ENCODE measurements at places on chromosomes 11 and 22.

DNA sequence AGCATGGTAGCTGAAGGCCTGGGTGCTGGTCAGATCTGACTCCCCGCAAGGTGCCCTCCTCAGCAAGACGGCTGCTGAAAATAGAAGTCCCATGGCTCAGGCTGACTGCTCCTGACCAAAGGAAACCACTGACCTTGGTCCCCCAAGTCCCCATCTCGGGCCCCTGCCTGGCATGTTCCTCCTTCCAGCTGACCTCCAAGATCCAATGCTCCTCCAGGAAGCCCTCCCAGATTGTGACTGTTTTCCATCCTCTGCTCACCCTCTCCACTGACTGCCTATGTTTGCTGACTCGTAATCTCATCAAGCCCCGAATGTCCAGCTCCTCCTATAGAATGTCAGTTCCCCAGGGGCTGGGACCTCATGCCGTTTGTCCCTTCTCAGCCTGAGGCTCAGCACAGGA lies 30.5 kb downstream of the ALX4 start:
- no peak for DNase-seq

- DNase-seq, result no peak
Measured at GRCh38 chr11:82792319-82792718, 58.7 kb upstream of the FAM181B start.

DNA sequence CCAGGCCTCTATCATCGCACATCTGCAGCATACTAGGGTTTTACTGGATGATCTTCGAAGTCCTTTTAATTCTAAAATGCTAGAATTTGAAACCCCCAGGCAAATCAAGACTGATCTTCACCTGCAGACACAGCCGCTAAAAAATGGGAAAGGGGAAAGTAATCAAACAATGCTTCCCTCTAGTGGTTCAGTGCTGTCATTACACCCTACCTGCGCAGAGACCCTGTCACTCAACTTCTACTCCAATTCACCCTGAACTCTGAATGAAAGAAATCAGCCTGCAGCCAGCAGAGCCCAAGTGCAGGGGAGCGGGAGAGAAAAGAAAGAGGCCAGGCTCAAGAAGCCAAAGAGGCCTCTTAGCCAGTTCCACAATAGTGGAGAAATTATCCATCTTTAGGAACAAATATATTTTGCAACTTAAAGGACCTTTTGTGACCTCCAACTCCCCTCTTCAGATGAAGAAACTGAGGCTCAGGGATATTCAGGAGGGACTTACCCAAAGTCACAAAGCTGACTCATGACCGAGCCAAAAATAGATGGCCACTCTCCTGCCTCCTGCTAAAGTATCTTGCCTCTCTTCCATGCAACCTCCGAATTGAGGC lies 33.0 kb downstream of the SERGEF start:
- peak; percentile 19 for DNase-seq

DNA sequence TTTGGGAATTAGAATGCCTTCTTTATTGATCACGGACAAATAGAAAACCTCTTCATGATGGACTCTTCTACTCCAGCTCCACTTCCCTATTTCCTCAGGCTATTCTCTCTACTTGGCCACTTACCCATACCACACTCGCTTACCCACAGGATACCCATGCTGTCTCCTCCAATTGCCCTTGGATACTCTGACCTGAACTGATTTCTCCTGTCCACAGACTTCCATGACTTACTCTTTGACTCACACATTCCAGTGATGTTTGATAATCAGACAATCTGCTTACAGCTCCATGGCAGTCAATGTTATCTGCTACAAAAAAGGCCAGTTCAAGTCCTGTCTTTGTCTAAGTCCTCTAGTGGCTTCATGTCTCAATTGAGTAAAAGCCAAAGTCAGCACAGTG lies 292.0 kb upstream of the CTSC start:
- no peak for DNase-seq

DNA sequence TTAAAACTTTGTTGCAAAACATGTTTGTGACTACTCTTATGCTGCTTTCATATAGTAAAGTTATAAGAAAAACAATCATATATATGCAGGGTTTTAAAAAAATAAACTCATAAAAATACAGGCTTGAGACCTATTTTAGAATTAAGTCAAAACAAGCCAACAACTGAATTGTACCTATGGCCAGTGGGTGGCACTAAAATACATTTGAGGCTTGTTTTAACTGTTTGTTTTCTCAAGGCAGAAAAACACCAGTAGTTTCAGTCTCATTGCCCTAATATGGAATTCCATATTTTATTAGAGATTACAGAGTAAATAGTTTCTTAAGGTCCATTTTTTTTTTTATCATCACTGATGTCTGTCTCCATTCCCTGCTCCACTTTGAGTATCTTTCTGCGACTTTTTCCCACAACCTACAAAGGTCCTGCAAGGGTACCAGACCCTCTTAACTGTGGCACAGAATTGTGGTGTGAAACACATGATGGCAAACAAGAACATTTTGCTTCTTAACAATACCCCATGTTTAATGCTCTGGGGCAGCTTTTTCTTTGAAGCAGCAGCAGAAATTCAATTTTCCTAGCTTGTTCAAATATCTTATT lies 8.5 kb upstream of the CCDC89 start:
- DNase-seq, result peak; percentile 24

All from RPMI8226 (cell line).